ENCODE measurements at places on chromosomes 3 and 15.

GRCh38 chr3:158165730-158166129 lies 55.8 kb downstream of the RSRC1 start:
- DNase-seq, result no peak

GRCh38 chr3:12986986-12987385 lies 86.2 kb downstream of the IQSEC1 start:
- no peak for DNase-seq

DNA sequence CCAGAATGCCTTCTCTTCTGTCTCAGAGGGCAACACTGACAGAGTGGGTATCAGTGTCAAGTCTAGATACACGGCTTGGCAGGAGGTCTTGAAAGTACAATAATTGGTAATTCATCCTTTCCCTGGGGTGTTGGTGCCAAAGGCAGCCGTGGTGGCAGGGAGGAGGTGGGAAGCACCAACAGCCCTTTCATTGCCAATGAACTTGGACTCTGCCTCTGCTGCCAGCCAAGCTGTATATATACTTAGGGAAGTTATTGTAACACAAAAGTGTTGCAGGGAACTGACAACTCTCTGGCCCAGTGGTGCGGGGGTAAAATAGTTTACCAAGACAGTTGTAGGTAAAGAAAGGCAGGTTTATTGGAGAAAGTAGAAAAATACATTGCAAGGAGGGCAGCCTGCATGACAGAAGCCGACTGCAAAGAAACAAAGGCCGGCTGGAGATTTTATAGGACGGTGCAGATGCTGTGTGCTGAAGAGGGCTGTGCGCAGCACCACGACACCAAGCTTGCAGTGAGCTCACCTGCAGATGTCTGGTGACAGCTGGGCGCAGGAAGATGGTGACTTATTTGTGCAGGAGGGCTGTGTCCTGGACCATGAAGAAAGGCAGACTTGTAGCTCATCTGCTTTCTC lies 4.0 kb upstream of the FAM3D start:
- no peak for DNase-seq

DNA sequence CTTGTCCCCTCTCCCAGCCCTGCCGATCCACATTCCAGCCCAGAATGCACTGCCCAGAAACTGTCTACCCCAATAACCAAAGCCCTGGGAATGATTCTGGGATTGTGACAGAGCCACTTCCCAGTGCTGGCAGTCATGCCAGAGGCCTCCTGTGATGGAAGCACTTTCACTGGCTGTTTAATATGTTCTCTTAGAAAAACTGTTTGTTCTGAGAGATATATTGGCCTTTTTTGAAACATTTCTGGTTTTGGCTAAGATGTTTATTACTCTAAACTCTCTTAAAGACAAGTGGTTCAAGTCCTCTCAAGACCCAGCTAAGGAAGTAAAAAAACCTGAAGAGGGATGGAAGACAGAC lies 74.0 kb upstream of the HACD2 start:
- DNase-seq, result no peak
